ENCODE measurements at places on chromosomes 1 and 21. TPM values are rescaled to one million over a fixed set of nuclear protein-coding genes. Genes with fewer than 3 reads are reported as not detected.
A peak's percentile ranks its signal among the peaks of the same experiment; 100 is the strongest.

- peaks cover 9% of the 10 kb centered on the region for H3K27me3 ChIP-seq
- no peak overlapping the region for H3K27ac ChIP-seq
- H3K4me3 ChIP-seq: no peak overlapping the region
- H3K36me3 ChIP-seq: no peaks in the 10 kb centered on the region
- no peak for DNase-seq
Observed at GRCh38 chr1:184141361-184141880, 89.9 kb downstream of the TSEN15 start.

Gene THEM5
- total RNA-seq: not detected

Gene FBXO2
- total RNA-seq: 55.3 TPM

Gene CENPF
- 46.2 TPM for total RNA-seq

- DNase-seq: no peak
- no peak overlapping the region for H3K4me3 ChIP-seq
- no peaks in the 10 kb centered on the region for H3K27me3 ChIP-seq
Observed at GRCh38 chr1:237471956-237472355, 418.8 kb downstream of the ZP4 start.

DNA sequence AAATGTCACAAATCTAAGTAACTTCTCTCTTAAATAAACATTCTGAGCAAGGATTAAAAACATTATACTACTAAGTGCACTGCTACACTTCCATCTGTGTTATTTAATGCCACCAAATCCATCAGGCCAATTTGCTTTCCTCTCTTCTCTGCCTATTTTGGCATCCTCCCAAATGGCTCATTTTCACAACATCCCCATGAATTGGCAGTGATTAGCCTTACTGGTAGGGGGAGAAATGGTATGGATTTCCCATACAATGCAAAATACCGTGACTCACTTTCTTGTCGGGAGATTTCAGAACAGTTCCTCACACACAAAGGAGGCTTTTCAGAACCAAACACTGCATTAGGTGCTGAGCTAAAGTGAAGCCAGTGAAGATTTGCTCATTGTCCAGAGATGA is 195.7 kb downstream of the MIS18A start:
- no peaks in the 10 kb centered on the region for H3K36me3 ChIP-seq
- no peak for DNase-seq
- H3K27ac ChIP-seq: no peak overlapping the region
- no peaks in the 10 kb centered on the region for H3K4me1 ChIP-seq
- H3K27me3 ChIP-seq: no peaks in the 10 kb centered on the region
- no peak overlapping the region for H3K4me3 ChIP-seq

DNA sequence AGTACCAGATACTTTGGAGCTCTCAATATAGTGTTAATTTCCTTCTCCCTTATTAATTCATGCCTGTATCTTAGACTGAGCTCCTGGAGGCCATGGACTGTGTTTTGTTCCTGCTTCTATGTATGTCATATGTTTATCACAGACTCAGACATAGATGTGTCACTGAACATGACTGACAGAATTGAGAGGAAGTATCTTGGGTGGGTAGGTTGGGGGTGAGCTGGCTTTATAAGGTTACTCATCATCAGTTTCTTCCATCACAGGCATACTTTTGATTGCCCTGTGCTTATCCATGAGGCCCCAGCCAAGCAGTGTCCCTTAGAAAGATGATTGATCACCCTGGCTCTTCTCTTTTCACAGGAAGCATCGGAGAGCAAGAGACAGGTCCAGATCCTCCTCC is 5.6 kb upstream of the SH3D21 start:
- peaks cover 77% of the 10 kb centered on the region for H3K36me3 ChIP-seq
- no peaks in the 10 kb centered on the region for H3K27me3 ChIP-seq
- H3K4me1 ChIP-seq: peaks cover 21% of the 10 kb centered on the region
- DNase-seq: peak; percentile 13
- no peak overlapping the region for H3K27ac ChIP-seq

Gene RNF207
- total RNA-seq: 5.0 TPM

DNA sequence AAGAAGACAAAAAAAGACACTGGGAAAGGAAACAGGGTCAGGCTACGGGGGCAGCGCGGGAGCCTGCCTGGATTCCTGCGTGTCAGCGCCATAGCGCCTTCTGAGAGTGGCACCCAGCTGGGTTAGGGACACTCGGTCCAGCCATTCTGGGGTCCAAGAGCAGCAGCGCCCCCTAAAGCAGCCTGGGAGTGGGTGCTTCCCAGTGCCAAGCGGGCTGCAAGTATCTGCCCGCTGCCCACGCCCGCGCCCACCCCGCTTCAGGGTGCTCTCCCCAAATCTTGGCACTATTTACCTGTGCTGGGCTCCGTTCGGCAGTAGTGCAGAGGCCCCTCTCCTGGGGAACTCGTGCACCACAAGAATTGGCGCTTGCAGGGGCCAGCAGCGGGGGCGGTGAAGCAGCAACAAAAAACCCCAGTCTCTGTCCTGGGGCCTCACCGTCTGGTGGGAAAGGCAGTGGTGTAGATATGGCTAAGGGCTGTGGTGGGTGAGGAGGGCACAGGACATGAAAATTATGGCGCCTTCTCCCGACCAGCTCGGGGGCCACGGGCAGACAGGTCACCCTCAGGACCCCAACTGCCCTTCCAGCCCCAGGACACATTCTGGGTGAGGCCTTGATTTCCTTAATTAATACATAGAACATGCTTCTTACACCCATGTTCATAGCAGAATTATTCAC is 24.1 kb upstream of the LBR start:
- no peaks in the 10 kb centered on the region for H3K36me3 ChIP-seq
- no peak overlapping the region for H3K4me3 ChIP-seq
- no peaks in the 10 kb centered on the region for H3K27me3 ChIP-seq
- peak; percentile 62 for DNase-seq
- no peak overlapping the region for H3K27ac ChIP-seq

Gene CD5L
- total RNA-seq: not detected

DNA sequence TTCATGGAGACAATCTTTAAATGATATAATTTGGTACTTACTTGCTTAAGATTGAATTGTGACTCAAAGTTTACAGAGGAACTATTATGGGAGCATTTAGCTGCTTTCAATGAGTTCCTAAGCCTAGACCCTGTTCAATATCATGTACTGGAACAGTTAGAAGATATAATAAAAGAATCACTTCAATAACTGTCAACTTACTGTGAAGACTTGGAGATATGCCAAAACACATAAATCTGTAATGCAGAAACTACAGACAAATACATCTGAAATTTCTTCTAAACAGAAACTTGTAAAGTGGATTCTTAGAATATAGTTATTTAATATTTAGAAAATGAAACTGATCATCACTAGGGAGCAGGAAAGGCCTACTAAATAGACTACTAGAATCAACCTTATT is 259.3 kb downstream of the HLX start:
- H3K36me3 ChIP-seq: no peaks in the 10 kb centered on the region
- no peak overlapping the region for H3K4me3 ChIP-seq
- no peak for DNase-seq
- H3K4me1 ChIP-seq: peaks cover 10% of the 10 kb centered on the region
- no peak overlapping the region for H3K27ac ChIP-seq

GRCh38 chr1:93715529-93716126 is 34.0 kb upstream of the BCAR3 start:
- DNase-seq: peak; percentile 49
- H3K4me1 ChIP-seq: peaks cover 26% of the 10 kb centered on the region
- no peaks in the 10 kb centered on the region for H3K27me3 ChIP-seq
- no peak overlapping the region for H3K27ac ChIP-seq
- no peaks in the 10 kb centered on the region for H3K36me3 ChIP-seq

- H3K4me1 ChIP-seq: no peaks in the 10 kb centered on the region
- DNase-seq: no peak
- no peak overlapping the region for H3K27ac ChIP-seq
- H3K27me3 ChIP-seq: no peaks in the 10 kb centered on the region
Observed at GRCh38 chr1:65994223-65994622, 201.5 kb downstream of the PDE4B start.

Gene TCHHL1
- total RNA-seq: not detected

DNA sequence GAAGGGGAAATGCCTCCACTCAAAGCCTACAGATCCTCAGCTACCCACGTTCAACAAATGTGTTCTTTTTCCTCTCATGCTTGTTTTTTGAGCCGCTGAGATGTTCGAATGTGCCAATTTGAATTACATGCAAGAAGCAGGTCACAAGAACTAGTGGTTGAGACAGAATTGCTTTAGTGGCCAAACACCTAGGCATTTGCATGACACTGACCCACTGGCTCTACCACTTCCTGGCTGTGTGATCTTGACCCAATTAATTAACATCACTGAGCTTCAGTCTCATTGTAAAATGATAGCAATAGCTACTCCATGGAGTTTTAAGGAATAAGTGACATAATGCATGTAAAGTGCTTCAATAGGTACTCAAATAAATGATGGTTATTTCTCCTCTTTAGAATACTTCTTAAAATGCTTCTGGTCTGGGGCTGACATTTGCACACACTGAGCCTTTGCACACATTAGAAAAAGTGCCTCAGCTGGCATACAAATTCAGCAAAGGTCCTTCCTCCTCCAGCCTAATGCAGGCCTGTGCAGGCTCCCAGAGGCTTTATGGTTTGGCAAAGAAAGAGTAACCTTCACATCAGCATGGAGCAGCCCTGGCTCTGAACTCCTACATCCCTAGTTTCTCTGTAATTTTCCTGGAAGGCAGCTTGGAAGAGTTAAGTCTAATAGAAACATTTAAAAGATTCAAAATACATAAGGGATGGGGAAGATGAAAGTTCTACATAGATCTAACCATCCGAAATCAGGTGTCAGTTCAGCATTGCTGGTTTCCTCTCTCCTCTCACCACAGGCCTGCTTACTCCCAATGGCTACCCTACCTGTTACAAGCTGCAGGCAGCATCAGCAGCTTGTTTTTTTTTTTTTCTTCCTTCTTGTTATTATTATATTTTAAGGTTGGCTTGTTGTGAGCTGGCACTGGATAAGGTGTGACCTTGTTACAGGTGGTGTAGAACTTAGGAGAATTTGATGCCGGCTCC is 107.4 kb downstream of the TBX19 start:
- H3K4me3 ChIP-seq: no peak overlapping the region
- H3K4me1 ChIP-seq: no peaks in the 10 kb centered on the region
- H3K27me3 ChIP-seq: no peaks in the 10 kb centered on the region
- H3K27ac ChIP-seq: no peak overlapping the region
- no peaks in the 10 kb centered on the region for H3K36me3 ChIP-seq

Gene USH2A
- total RNA-seq: 0.16 TPM

- H3K27ac ChIP-seq: no peak overlapping the region
- no peak overlapping the region for H3K4me3 ChIP-seq
- H3K27me3 ChIP-seq: no peaks in the 10 kb centered on the region
- no peak for DNase-seq
- H3K4me1 ChIP-seq: no peaks in the 10 kb centered on the region
Observed at GRCh38 chr1:233667741-233668140, 53.8 kb downstream of the KCNK1 start.

DNA sequence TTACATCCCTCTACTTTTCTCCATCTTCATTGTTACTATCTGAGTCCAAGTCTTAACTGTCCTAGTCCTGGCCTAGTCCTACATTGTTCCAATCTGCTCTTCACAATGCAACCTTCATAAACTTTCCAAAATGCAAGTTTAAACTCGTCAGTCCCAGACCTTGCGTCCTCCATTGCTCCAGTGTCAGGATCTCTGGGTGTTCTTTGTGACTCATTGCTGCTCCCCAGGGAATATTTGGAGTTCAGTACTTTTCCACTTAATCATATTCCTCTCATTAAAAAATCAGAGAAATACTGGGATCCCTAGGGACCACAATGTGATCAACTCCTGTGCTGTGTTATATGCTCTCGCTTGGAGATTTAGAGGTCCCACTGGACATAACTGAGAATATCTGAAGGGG is 18.0 kb upstream of the KPRP start:
- no peaks in the 10 kb centered on the region for H3K36me3 ChIP-seq
- H3K27me3 ChIP-seq: no peaks in the 10 kb centered on the region
- no peak overlapping the region for H3K27ac ChIP-seq
- H3K4me3 ChIP-seq: no peak overlapping the region
- no peak for DNase-seq

Gene CRYAA
- total RNA-seq: not detected

DNA sequence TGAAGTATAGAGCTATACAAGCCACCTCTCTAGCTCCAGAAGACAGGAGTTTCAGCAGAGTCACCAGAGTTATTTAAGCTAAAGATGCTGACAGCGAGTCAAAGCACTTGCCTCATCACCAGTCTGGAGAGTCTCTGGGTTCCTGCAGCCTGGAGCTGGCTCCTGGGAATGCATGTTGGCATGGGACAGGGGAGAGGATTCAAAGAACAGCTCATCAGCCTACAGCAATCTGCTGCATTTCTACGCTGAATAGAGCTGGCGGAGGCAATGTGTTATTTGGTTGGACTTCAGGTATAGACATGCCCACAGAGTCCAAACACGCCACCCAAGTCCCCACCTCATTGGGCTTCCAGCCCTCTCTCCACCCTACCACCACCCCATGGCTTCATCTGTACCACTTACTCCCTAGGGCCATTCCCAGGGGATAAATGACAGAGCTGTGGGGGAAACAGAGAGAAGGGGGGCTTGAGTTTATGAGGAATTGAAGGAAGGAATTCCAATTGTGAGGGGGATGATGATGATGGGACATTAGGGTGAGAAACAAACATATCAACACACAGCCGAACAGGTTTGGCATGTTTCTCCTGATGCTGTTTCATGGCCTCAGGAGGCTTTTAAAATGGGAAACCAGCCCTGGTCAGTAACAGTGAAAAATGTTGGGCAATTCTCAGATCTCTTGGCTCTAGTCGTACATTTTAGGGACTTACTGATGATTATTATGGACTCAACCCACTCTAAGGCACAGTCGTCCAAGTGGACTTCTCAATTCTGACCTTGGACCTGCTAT is 58.4 kb downstream of the PLEKHA6 start:
- DNase-seq: no peak
- H3K36me3 ChIP-seq: no peaks in the 10 kb centered on the region
- no peak overlapping the region for H3K27ac ChIP-seq
- H3K4me1 ChIP-seq: peaks cover 14% of the 10 kb centered on the region
- H3K27me3 ChIP-seq: peaks cover 14% of the 10 kb centered on the region
- H3K4me3 ChIP-seq: no peak overlapping the region

Gene AKT3
- 36.4 TPM for total RNA-seq

- H3K27ac ChIP-seq: peak overlapping the region; percentile 61
- no peaks in the 10 kb centered on the region for H3K4me1 ChIP-seq
- no peaks in the 10 kb centered on the region for H3K27me3 ChIP-seq
Observed at GRCh38 chr1:153122831-153123421, 9.6 kb upstream of the SPRR2F start.

DNA sequence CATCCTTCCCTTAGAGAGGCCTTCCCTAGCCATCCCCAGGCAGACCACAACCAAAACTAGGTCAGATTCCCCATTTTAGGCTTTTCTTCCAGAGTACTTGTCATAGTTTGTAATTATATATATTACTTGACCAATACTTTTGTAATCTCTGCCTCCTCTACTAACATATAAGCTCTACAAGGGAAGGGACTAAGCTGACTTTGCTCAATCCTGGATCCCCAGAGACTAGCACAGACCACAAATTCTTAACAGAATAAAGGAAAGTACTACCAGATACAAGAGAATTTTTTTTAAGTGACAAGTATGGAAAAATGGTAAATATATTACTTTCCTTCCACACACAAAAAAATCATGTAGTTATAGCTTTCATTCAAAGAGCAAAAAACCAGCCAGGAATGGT is 2.0 kb downstream of the ZMYM6 start:
- H3K4me1 ChIP-seq: no peaks in the 10 kb centered on the region
- no peaks in the 10 kb centered on the region for H3K27me3 ChIP-seq
- DNase-seq: no peak

Gene IL10
- total RNA-seq: not detected

Gene KRTCAP2
- total RNA-seq: 143 TPM

Gene RHD
- total RNA-seq: not detected

All from endodermal cell (in vitro differentiated cells).